T-helper 9 cell (primary cell): ENCODE measurements at places on chromosomes 5 and 9.
A peak's percentile ranks its signal among the peaks of the same experiment; 100 is the strongest.

DNA sequence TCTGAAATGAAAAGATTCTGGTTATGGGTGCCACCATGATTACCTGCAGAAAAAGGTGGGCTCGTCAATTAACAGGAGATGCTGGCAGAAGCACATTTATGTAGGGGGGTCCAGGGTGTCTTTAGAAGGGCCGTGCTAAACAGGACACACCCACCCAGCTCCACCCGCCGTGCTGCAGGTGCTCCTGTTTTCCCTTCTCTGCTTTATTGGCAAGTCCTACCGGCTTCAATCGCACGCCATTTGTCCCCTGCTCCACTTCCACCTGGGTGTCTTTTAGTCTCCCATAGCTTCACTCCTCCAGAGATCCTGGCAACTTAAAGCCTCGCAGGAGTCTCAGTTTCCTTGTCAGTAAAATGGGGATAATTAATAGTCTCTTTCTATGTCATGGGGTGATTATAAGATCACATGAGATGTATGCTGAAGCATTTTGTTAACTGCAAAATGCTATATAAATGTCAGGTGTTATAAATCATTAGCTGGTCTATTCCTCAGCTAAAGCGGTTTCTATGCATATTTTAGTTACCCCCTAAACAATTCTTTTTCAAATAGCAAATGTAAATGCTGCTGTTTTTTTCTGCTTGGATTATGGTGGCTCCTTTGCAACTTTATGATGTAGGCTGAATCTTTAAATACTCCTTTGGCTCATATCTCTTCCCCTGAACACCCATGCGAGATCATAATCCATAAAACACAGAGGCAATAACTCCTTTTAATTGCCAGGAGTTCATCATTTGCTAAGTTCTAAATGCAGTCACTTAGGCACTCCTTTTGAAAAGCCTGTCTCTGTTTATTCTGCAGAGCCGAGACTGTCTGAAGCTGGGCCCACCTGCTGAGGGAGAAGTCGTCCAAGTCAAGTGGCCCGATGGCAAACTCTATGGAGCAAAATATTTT, 406.9 kb downstream of the KDM4C start:
- no peak for DNase-seq

- no peak for DNase-seq
Observed at GRCh38 chr9:116992865-116993264, 305.8 kb downstream of the TRIM32 start.

GRCh38 chr9:127961613-127962155, 19.1 kb downstream of the EEIG1 start:
- DNase-seq = no peak

DNA sequence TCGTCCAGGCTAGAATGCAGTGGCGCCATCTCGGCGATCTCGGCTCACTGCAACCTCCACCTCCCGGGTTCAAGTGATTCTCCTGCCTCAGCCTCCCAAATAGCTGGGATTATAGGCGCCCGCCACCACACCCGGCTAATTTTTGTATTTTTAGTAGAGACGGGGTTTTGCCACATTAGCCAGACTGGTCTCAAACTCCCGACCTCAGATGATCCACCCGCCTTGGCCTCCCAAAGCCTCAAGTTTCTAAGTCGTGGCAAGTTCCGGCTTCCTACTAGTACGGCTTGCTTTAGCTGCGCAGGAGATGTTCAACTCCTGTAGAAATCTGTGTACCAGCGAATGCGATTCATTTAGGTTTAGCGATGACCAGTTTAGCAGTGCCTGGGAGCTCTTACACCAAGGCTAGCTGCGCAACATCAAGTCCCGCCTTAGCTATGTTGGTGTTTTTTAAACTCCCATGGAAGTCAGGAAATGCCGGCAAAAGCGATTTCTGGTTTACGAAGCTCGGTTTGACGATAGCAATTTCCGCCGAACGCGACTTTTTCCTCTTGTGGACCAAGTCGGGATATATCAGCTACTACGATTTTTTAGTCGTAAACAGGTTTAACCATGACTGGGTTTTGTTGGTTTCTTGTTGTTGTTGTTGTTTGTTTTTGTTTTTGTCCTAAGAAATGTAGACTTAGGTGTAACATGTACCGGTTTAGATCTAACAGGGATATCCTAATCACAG, 46.4 kb downstream of the ANXA2R start:
- DNase-seq = peak; percentile 49

DNA sequence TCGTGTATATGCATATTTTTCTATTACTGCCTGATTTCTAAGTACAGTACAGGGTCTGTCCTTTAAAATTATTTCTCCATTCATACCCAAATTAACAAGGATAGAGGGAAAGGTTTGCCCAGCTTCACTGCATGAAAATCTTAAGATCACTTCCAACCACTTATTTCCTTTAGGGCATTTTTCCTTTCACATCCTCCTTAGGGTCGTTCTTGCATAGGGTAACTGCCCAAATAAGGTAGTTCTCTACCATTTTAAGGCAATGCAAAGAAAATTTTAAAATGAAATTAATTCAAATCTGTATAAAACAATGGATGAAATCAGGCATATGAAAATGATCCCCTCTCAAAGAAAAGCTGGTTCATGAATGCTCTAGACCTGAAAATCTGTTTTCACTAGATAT, 4.1 kb upstream of the CDC20B start:
- DNase-seq = no peak

GRCh38 chr9:97132865-97133264, 93.9 kb upstream of the CTSV start:
- no peak for DNase-seq

DNA sequence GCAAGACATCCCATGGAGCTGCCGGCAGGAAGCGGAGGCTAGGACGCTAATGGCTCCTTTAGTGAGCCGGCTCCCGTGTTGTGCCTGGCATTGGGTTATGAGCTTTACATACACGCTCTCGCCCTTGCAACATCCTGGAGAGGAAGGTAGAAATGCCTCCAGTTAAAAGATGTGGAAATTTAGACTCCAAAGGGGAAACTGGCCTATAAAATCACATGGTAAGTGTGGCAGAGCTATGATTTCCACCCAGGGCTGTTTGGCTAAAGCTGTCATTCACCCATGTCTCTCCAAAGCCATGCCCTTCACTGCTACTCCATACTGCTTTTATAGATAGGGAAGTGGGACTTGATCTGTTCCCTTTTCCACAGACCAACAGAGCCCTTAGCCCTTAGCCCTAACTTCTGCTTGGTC, 5.2 kb downstream of the GM2A start:
- DNase-seq = no peak

DNA sequence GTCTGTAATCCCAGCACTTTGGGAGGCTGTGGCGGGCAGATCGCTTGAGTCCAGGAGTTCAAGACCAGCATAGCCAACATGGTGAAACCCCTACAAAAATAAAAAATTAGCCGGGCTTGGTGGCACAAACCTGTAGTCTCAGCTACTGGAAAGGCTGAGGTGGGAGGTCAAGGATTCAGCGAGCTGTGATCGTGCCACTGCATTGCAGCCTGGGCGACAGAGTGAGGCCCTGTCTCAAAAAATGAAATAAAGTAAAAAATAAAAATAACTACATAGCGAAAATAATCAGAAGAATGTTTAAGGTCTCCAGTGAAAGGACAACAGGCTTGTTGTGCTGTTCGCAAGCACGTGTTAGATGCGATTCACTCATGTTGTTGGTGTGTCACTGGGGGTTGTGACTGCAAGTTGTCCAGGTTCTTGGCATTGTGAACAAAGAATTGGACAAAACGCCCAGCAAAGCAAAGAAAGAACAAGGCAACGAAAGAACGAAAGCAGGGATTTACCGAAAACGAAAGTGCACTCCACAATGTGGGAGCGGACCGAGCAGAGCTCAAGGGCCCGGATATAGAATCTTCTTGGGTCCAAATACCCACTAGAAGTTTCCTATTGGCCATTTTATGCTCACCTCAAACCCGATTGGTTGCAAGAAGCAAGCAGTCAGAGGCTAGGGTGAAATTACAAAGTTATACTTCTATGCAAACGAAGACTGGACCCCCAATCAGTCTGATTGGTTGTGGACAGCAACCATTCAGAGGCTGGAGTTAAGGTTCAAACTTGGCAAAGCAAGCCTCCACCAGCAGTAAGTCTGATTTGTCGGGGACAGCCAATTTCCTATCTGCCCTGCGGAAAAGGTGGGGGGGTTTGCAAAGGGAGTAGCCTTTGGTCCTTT, 844 bp upstream of the MCCC2 start:
- DNase-seq = no peak

GRCh38 chr5:172379481-172379880, 74.8 kb downstream of the SH3PXD2B start:
- DNase-seq = no peak

DNA sequence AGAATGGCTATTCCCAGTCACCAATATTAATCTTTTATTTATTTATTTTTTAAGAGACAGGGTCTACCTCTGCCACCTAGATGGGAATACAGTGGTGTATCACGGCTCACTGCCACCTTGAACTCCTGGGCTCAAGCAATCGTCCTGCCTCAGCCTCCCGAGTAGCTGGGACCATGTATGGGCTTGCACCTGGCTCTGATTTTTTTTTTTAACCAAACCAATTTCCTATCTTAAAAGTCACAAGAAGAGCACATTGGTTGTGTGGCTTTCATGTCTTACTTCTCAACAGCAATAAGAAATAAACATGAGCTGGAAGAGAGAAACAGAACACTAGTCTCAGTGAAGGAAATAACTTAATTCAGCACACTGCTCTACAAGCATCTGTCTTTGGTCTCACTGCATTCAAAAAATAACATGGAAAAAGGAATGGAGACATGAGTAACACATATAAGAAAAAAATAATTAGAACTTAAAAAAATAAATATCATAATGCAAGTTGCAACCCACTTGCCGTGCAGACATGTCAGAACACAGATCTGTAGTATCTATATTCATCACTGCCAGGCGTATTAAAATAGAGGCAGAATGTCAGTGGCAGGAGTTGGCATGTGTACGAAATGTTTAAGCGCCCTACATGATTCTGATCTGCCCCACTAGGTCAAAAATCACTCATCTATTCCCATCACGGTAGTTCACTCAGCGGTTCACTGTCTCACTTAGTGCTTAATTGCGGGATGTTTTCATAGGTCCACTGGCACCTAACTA, 66.4 kb downstream of the EFNA5 start:
- DNase-seq = no peak
